GOT3 (cell line): ENCODE measurements at places on chromosomes 6 and 20.

GRCh38 chr6:16518265-16518664 lies 243.0 kb downstream of the ATXN1 start:
- DNase-seq: no peak

GRCh38 chr6:168667428-168667805 lies 226.4 kb downstream of the SMOC2 start:
- no peak for DNase-seq

- no peak for DNase-seq
These were observed 1.9 kb downstream of the EBF4 start for GRCh38 chr20:2694519-2694918.

- no peak for DNase-seq
These were observed 197.9 kb upstream of the KCNK16 start for GRCh38 chr6:39520411-39520810.

DNA sequence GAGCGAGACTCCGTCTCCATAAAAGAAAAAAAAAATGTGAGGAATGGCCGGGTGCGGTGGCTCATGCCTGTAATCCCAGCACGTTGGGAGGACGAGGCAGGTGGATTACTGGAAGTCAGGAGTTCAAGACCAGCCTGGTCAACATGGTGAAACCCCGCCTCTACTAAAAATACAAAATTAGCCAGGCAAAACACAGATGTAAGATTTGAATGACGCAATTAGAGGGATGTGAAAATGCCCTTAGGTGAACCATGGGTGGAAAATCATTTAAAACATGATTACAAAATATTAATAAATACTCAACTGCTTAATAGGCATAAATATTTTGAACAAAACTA lies 20.9 kb downstream of the COL9A3 start:
- DNase-seq: no peak

- no peak for DNase-seq
These were observed 38.2 kb downstream of the KIF6 start for GRCh38 chr6:39686976-39687375.

- DNase-seq: no peak
These were observed 1.9 kb downstream of the NPEPL1 start for GRCh38 chr20:58694241-58695083.

- no peak for DNase-seq
These were observed 33.0 kb downstream of the CARMIL1 start for GRCh38 chr6:25312034-25312620.

- DNase-seq: no peak
These were observed 131.0 kb upstream of the PHACTR1 start for GRCh38 chr6:12585497-12585958.

DNA sequence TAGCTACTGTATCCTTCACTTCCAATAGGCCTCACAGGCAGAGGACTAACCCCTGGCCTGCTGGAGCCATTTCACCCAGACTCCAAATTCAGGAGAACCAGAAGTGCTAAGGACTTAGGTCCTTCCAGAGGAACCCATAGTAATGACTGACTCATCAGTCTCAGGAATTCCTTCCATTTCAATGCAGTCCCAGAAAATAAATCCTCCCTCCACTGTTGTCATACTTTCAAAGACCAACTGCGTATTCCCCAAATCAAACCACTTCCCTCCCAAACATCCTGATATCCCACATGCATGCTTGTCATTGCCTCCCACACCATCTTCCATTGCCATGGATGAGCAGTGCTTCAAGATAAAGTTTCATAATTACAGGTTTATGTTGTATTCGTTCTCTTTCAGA lies 31.8 kb upstream of the NT5E start:
- no peak for DNase-seq

GRCh38 chr20:13342469-13343242 lies 121.6 kb downstream of the ISM1 start:
- DNase-seq: no peak

GRCh38 chr6:3151691-3152090 lies 5.7 kb downstream of the TUBB2A start:
- no peak for DNase-seq

DNA sequence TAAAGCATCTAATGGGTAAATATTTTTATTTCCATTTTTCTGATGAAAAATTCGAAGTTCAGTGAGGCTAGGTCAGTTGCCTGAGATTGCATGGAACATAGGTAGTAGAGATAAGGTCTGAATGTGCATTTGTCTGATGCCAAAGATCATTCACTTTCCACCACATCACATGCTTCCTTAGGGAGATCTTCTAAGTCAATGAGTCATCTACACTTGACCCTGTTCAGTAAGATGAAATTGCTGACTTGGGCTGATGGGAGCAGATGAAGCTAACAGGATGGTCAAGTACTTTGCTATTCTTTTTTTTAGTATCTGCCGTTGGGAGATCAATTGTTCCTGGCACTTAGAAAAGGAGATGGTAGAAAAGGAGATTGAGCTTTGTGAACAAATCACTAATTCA lies 511.3 kb downstream of the PHF3 start:
- no peak for DNase-seq

GRCh38 chr20:1440024-1440423 lies 26.6 kb downstream of the NSFL1C start:
- no peak for DNase-seq

DNA sequence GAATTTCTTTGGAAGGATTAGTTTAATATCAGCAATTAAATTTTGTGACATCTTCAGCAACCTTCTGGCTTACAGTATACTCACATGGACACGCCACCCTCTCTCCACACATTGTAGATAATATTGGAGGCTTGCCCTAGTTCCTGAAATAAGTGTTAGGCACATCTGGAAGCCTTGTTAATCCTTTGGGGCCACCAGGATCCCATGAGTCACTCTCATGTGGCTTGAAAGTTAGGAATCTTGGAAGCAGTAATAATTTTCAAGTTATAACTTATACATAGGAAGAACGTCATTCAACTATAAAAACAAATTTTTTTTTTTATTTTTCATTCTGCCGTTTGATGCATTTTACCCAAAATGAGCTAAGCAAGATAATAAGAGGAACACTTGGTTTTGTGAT lies 20.5 kb downstream of the LAMA4 start:
- DNase-seq: no peak

DNA sequence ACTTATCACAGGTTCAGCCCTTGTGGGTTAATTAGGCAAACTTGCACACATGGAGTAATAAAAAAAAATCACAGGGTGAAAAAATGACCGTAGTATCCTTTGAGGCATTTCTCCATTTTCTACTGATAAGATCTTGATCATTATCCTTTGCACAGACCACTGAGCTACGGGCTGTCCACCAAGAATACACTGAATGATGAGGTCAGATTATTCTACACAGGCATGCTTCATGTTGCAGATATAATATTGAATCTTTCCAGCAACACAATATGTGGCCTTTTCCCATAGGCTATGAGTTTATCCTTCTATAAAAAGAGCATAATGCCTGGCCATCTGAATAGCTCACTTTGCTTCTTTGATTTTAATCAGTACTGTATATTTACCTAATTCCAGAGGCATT lies 168.9 kb downstream of the FRK start:
- DNase-seq: no peak

- no peak for DNase-seq
These were observed 174.8 kb downstream of the BMP2 start for GRCh38 chr20:6942266-6942665.

GRCh38 chr6:73951183-73951582 lies 255.2 kb downstream of the CD109 start:
- DNase-seq: no peak

DNA sequence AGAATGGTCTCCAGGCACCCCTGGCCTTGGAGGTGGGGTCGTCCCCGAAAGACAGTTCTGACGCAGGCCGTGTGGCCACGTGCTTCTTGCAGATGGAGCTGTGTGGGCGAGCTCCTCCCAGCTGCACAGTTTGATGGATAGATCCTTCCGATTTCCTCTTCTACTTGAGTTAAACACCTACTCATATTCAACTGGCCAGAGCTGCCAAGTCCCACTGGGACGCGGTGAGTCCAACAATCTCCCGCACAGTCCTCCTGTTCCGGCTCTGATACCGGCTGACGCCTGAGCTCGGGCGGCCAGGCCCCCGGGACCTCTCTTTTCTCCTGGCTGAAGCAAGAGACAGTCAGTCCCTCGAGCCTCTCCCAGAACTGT lies 57.9 kb upstream of the DACT2 start:
- DNase-seq: no peak

- DNase-seq: no peak
These were observed 125.2 kb downstream of the TBC1D7 start for GRCh38 chr6:13203145-13203544.

GRCh38 chr6:102981490-102982015 lies 1588.0 kb downstream of the GRIK2 start:
- DNase-seq: no peak

- no peak for DNase-seq
These were observed 296.1 kb downstream of the TENT5A start for GRCh38 chr6:81456416-81456815.

GRCh38 chr6:118354641-118355040 lies 193.5 kb upstream of the PLN start:
- DNase-seq: no peak

- DNase-seq: no peak
These were observed 28.0 kb upstream of the ASIP start for GRCh38 chr20:34213213-34213612.

DNA sequence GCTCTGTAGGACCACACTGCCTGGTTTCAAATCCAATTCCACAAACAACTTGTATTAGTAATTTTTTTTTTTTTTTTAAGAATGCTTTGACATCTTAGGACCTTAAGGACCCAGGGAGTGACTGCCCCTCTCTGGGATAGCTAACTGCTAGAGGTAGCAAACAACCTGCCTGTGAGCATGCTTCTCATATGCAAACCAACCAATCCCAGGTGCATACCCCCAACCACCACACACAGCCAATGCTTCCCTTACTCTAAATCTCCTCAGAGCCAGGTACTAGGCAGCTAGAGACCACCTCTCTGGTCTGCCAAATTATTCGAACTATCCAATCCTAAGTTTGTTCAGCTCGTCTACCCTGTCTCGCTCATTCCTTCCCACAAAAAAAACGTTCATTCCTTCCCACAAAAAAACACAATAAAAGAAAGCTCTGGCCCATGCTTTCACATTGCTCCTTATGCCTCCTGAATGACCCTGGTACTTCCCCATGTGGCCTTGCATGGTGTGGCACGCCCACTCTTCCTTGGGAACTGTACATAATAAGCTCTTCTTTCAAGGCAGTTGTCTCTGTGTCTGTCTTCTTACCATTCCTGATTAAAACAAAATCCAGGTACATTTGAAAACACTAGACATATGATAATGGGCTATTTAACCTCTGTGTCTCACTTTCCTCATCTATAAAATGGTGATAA lies 6.4 kb downstream of the SERAC1 start:
- DNase-seq: no peak

DNA sequence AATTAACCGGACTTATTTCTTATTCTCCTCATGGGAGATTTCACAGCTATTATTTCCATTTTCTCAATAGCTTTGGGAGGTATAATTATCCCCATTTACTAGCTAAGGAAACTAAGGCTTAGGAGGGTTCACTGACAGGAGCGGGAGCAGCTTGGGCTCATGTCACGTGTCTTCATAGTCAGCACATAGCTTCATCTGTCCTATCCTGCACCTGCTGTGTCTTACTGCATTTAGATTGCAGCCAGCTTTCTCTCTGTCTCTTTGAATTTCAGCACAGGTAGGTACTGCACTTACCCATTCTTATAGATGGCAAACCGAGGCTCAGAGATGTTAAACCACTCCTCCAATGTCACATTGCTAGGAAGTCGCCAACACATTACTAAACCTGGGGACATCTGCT lies 839.9 kb downstream of the MAFB start:
- no peak for DNase-seq

- DNase-seq: no peak
These were observed 323.4 kb downstream of the BTBD3 start for GRCh38 chr20:12241065-12241464.

DNA sequence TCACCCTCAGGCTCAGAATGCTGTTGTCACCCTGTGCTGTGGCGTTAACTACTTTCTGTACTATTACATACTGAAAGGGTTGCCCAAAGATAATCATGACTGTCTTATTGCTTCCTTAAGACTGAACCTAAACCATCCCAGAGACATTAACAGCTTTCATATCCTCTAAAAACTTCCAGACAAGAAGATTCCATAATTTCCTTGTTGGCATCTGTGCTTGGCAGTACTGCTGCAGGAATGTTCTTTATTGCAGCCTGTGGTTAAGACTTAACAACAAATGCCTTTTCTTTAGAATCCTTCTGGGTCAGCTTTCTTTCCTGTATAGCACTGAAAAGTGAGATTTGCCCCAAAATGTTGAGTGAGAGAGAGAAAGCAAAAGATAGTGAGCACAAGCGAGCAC lies 109.7 kb downstream of the GJA10 start:
- DNase-seq: no peak

DNA sequence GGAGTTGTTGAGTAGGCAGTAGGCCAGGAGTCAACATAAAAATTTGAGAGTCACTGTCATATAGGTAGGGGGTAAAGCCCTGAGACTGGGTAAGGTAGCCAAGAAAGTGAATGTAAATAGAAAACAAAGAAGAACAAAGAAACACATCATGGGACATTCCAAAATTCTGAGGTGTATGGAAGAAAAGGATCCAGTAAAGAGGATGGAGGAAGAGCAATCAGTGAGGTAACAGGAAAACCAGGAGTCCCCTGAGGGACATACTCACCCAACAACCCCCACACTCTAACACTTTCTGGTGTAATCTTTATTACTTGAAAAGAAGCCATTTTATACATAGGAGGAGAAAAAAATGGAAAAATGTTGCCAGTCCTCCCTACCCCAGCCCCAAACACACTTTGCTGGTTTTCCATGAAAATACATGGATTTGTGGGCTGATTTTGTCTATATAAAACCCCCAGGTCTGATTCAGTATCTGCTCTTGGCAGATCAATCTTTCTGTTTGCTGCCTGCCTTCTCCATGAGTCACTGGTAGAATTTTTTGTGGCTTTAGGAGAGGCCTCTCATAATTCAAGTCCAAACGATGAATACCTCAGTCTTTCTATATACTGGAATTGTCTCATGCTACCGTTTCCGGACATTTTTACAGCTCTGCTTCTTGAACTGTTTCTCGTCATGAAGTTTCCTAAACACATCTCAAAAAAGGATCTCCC lies 271.4 kb upstream of the MAN1A1 start:
- DNase-seq: peak; percentile 9

- no peak for DNase-seq
These were observed 163.2 kb upstream of the RIN2 start for GRCh38 chr20:19594896-19595295.

DNA sequence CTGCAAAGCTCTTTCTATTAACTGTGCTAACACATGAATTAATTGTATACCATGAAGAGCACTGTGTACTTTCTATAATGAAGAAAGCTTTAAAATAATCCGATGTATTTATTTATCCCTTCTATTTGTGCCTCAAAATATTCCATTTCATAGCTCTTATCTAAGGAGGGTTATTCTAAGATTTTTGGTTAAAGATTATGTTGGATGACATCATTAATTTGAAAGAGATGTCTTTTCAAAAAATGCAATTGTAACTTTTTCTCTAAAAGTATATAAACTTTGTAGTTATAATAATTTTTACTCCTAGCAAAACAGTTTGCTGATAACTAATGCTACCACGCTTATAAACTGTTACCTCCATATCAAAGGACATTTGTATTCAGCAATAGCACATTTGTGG lies 192.4 kb upstream of the HSF2 start:
- no peak for DNase-seq

GRCh38 chr20:47774131-47774777 lies 11.0 kb downstream of the SULF2 start:
- no peak for DNase-seq

- no peak for DNase-seq
These were observed 25.6 kb downstream of the SLC35F1 start for GRCh38 chr6:117932676-117933075.

- no peak for DNase-seq
These were observed 83.3 kb downstream of the ALDH8A1 start for GRCh38 chr6:134866563-134866962.

GRCh38 chr6:43862925-43863324 lies 92.9 kb downstream of the VEGFA start:
- no peak for DNase-seq

GRCh38 chr6:31037682-31038081 lies 27.4 kb downstream of the MUC22 start:
- DNase-seq: no peak
